Fibroblast of the aortic adventitia (primary cell): ENCODE measurements at places on chromosomes 7 and 10. TPM values are rescaled to one million over a fixed set of nuclear protein-coding genes. Genes with fewer than 3 reads are reported as not detected.

DNA sequence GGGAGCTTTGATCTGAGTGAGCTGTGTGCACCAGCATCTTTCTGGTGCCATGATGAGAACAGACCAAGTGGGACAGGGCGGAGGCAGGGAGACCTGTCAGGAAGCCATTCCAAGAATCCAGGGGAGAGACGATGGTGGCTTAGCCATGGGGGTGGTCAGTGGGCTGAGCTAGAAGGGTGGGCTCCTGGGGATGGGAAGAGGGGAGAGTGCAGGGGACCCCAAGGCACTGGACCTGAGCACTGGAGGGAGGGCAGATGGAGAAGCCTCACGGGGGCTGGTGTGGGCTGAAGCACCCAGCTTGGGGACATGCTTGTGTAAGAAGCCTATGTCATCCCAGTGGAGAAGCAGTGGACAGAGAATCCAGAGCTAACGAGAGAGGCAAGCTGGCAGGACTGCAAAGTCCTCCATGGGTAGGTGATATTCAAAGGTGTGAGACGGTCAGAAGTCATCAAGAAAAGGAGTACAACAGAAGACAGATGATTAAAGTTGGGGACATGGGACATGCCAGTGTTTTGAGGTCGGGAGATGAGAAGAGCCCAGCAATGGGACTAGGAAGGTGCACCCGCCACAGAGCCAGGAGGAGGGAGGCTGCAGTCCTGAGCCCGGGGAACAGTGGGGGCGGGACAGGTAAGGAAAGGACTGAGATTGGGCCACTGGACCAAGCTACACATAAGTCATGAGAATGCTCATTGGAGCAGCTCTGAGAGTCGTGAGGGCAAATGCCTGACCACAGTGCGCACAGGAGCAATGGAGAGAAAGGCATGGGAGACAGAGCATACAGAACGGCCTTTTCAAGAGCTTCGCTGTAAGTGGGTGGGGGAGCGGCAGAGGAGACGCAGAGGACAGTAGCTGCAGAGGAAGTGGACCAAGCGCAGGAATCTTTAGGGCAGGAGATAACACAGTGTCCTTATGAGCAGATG is 72.0 kb downstream of the GRID1 start:
- no peak for DNase-seq

DNA sequence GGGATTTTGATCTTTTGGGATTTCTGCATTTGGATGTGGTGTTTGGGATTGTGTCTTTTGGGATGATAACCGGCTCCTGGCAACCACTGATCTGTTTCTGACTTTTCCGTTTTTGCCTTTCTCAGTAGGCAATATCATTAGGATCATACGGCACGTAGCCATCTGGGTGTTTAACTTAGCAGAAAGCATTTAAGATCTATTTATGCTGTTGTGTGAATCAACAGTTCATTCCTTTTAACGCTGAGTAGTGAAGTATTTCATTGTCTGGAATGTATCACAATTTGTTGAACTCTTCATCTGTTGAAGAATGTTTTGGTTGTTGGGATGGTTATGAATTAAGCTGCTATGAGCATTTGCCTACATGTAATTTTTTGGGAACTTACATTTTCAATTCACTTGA is 459.6 kb downstream of the SDK1 start:
- DNase-seq: peak; percentile 1

- DNase-seq: no peak
Measured at GRCh38 chr10:24007359-24007758, 201.6 kb upstream of the KIAA1217 start.

GRCh38 chr7:76394957-76395356 is 14.5 kb downstream of the SSC4D start:
- DNase-seq: no peak

DNA sequence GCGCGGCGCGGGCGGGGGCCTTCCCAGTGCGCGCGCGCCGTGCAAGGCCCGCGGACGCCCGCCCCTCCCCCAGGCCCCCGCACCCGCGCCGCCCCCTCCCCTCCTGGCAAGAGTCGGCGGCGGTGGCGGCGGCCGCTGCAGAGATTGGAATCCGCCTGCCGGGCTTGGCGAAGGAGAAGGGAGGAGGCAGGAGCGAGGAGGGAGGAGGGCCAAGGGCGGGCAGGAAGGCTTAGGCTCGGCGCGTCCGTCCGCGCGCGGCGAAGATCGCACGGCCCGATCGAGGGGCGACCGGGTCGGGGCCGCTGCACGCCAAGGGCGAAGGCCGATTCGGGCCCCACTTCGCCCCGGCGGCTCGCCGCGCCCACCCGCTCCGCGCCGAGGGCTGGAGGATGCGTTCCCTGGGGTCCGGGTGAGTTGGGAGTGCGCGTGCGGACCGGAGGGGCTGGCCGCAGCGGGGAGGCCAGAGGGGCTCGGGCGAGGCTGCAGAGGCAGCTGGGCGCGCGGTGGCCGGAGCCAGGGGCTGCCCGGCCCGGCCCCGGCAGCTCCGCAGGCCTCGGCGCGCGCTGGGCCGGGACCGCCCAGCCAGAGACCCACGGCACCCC is at the start of gene BMPR1A:
BMPR1A (plus strand) TSS at position 109 of the 602 bp plus-strand sequence. CDS start 119,400 bp downstream, outside the sequence.
- DNase-seq: no peak

DNA sequence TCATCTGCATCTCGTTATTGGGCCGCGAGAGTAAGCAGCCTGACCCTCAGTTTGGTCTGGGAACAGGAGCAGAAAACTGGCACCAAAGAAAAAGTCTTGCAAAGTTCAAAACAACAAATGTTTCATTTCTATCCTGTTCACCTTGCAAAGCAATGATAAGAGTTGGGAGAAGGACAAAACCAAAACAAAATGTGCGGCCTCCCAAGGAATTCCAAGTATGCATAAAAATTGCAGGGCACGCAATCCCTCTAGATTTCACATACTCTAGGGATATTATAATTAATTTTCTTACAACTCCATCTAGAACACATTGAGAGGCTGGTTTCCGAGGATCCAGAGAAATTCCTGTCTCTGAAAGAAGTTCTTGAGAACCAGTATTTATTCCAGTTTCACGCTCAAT is 20.1 kb downstream of the CHUK start:
- peak; percentile 59 for DNase-seq

GRB10 gene
- total RNA-seq: 20.1 and 39.1 TPM in 2 replicates

MEOX2 gene
- total RNA-seq: 2.6 and 13.0 TPM in 2 replicates

BZW2 gene
- 35.6 and 61.8 TPM in 2 replicates for total RNA-seq

ZNF467 gene
- total RNA-seq: 0.27 and 5.1 TPM in 2 replicates
